Left renal cortex interstitium (tissue), 4 donors: ENCODE measurements at places on chromosomes 11 and 22. TPM values are rescaled to one million over a fixed set of nuclear protein-coding genes. Genes with fewer than 3 reads are reported as not detected.

Gene NXPE2
- polyA plus RNA-seq = 0.36 TPM

GRCh38 chr22:44155115-44155514, 25.6 kb upstream of the PARVG start:
- no peak for DNase-seq

DNA sequence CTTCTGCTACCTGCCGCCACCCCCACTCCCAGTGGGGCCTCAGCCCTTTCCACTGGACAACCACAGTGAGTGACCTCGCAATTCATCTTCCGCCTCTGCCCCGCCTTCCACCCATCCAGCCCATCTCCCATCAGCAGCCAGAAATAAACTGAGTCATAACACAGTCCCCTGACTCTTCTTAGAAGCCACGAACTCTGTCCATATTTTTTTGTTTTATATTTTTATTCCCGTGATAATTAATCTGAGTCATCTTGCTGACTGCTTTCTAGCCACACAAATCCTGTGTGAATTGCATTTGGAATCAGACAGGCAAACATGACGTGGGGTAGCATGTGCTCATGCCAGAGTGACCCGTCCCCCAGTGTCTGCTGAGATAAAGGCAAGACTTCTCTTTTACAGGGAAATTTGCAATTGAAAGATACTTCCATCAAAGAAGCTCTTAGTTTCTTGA, 7.0 kb downstream of the FADD start:
- DNase-seq = no peak

DNA sequence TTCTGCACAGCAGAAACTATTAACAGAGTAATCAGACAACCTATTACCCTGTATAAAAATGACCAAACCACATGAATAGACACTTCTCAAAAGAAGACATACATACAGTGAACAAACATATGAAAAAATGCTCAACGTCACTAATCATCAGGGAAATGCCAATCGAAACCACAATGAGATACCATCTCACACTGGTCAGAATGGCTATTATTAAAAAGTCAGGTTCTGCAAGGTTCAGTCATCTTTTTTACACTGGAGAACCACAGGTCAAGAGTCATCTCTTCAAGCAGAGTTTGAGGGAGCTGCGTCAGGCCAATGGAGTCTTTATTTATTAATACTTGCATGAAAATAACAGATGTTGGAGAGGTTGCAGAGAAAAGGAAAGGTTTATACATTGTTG, 40.4 kb downstream of the RCN1 start:
- no peak for DNase-seq

- DNase-seq = no peak
Measured at GRCh38 chr11:112485280-112485679, 224.6 kb upstream of the PLET1 start.

GRCh38 chr22:29377979-29378378, 10.4 kb downstream of the AP1B1 start:
- DNase-seq = no peak

DNA sequence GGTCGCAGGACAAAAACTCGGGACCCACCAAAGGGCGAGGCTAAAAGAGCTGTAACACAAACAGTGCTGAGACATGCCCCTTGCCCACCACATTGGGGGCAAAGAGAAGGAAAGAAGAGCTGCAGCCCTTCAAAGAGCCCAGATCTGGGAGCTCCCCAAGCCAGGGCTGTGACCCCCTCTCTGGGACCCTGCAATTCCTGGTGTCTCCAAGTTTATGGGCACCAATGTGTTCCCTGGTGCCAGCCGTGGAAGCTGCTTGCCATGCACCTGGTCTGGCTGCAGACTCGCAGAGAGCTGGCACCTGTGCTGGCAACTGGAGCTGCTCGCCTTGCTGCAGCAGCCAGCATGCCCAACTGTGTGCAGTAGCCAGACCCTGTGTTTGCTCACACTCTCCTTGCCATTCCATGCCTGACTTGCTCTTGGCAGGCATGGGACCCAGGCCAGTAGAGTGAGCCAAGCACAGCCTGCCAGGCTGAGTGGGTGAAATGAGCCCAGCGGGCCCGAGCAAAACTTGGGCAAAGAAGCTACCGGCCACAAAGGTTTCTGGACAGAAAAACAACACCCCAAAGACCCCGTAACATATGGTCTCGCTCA, 16.0 kb downstream of the RRP8 start:
- no peak for DNase-seq

GRCh38 chr22:22689621-22690345, 45.4 kb downstream of the GGTLC2 start:
- DNase-seq = no peak

- no peak for DNase-seq
Measured at GRCh38 chr11:3933165-3933628, 77.7 kb downstream of the STIM1 start.

DNA sequence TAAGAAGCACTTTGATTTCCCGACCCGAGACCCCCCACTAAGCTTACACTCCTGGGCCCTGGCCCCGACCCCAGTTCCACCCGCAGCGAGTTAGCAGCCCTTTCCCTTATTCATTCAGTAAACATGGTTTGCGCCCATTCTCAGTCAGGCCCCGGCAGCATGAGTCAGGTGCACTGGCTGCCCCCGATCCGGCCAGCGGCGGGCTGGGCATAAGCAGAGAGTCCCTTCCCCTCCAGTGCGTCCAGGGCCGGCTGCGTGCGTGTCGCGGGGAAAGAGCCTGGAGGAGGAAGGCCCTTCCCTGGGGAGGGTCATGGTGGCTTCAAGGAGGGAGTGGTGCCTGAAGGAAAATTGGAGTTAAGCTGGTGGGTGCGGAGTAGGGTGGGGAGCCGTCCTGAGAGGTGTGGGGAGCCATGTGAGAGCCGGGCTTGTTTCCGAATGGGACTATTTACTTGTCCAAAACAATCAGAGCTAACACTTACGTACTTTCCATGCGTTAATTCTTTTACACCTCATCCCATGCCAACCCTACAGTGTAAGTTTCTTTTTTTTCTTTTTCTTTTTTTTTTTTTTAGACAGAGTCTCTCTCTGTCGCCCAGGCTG, 657 bp downstream of the IGHMBP2 start:
- DNase-seq = no peak

DNA sequence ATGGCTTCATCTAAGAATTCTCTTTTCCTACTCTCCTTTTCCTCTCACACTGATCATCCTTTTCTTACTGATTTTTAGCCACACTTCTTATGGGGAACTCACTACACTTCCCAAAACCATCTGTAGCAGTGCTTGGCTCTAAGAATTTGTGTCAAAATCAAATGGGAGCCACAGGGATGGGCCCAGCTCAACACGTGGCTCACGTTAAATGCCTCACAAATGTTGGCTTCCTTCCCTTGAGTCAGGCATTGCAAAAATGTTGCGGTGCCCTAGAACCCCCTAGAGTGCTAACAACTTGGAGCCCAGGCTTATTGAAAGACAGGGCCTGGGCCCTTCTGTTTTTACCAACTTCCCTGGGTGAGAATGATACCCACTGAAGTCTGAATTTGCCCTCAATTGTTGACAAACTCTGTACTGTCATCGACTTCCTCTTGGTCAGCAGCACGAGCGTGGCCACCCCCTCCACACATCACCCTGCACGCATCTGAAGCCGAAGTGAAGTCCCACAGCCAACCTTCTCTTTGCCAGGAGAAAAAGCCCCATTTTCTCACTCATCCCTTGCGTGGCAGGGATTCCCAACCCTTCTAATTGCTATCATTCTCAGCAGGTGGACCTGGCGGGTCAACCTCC, 69.7 kb downstream of the ELFN2 start:
- no peak for DNase-seq

Gene ART1
- not detected for polyA plus RNA-seq

Gene DAGLA
- 3.9 TPM for polyA plus RNA-seq

DNA sequence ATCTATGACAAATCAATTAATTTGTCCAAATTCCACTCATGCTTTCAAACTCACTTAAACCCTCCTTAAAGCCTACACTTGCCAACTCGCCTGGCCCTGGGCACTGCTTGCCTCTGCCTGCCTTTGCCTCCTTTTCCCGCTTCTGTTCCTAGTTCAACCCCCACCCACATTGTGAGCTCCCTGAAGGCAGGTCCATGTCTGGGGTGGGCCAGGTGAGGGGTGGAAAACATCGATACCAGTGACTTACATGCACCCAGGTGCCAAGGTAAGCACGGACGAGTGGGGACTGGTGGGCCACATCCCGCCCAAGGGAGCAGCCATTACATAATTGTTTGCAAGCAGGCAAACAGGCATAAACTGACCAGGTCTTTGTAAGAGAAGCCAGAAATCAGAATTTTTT, 146.2 kb downstream of the ST3GAL4 start:
- DNase-seq = no peak

DNA sequence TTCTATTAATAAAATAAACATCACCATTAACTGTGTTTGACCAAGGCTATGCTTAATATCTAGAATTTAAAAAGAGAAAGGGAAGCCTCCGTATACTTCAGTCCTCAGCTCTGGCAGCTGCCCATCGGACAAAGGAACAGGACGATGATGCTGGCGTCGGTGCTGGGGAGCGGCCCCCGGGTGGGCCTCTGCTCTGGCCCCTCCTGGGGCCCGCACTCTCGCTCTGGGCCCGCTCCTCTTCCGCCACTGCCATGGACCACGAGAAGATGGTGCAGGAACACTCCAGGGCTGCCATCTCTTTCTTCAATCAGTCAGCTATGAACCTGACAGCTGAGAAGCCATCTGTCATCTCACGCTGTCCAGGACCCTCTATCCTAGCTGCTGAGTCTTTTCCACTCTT, 25.3 kb downstream of the PDHX start:
- no peak for DNase-seq

Gene MAPK11
- polyA plus RNA-seq = 6.8 TPM

- no peak for DNase-seq
Measured at GRCh38 chr11:10455637-10456487, 798 bp downstream of the AMPD3 start.

GRCh38 chr11:130209128-130209932, 49.7 kb downstream of the ST14 start:
- peak; percentile 23 for DNase-seq

Gene SYT7
- 4.9 TPM for polyA plus RNA-seq

DNA sequence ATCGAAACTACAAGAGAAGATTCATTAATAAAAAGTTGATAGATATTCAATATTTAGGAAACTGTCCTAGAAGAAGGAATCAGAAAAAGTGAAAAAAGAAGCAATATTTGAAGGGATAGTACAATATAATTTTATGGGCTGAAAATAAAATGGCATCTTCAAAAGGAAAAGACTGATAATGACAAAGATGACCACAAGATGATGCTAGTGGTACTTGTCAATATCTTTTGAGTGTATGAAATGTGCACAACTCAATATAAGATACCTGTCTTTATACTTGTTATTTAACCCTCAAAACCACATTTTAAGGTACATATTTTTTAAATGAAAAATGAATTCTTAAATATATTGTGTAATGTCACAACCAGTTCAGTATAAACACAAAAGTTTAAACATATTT, 1059.6 kb upstream of the RAG2 start:
- DNase-seq = no peak

Gene ZNF280B
- 3.9 TPM for polyA plus RNA-seq

GRCh38 chr11:119745112-119745511, 16.1 kb upstream of the NECTIN1 start:
- no peak for DNase-seq

Gene MYRF
- polyA plus RNA-seq = 26.0 TPM

- no peak for DNase-seq
Measured at GRCh38 chr11:1782831-1783724, 19.4 kb upstream of the CTSD start.

DNA sequence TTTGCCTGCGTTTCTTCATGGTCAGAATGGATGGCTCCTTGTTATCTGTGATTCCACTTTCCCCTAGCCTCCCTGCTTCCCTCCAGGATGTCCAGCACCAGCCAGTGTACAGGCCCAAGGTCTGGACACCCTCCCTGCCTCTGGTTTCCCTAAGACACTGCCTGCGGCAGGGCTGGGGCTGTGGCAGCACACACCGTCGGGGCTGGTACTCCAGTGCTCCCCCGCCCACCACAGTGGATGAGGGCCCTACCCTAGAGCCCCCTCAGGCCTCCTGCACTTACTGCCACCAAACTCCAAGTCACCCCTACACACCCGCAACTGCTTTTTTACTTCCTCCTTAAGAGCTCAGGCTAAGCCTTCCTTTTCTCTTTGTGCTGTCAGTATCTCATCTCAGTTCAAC, 28.9 kb downstream of the ZNF214 start:
- no peak for DNase-seq

DNA sequence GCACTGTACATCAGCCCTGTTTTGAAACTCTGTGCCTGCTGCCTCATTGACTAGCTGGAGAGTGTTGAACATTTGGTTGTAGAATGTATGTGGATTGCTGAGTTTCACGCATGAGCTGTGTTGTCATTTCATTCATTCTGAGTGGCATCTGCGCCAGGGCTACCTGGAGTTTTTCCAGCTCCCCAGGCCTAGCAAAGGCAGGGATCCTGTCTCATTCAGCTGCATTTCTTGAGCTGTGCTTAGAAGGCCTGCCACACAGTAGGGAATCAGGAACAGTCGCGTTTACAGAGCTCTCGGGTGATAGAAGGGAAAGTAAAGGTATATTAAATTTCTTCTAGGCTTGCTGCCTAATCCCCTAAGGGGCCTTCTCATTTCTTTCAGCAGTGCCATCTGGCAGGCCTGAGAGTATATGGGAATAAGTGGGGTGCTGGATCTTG, 44.3 kb downstream of the PTPRJ start:
- no peak for DNase-seq

- no peak for DNase-seq
Measured at GRCh38 chr11:12826441-12826840, 152.2 kb downstream of the TEAD1 start.

Gene MTFP1
- polyA plus RNA-seq = 11.9 TPM

Gene RIMBP3C
- 0.32 TPM for polyA plus RNA-seq

DNA sequence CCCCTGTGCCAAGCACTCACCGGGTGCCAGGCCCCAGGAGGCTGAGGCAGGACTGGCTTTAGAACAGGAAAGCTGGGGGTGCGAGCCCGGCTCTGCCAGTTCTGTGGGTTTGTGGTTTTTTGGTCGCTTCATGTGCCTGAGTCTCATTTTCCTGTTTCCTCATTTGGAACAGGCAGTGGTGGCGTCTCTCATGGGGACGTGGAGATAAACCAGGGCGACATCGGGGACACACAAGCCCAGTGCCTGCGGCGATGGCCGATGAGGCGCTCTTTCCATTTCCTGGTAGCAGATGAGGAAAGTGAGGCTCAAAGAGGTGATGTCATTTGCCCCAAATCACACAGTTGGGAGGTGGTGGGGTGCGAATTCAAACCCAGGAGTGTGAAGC, 20.8 kb upstream of the CHKA start:
- no peak for DNase-seq

- no peak for DNase-seq
Measured at GRCh38 chr11:27938011-27938410, 169.9 kb downstream of the KIF18A start.

Gene POU2AF2
- not detected for polyA plus RNA-seq
